CD8-positive, alpha-beta T cell (primary cell): ENCODE measurements at places on chromosomes 3 and 15.

DNA sequence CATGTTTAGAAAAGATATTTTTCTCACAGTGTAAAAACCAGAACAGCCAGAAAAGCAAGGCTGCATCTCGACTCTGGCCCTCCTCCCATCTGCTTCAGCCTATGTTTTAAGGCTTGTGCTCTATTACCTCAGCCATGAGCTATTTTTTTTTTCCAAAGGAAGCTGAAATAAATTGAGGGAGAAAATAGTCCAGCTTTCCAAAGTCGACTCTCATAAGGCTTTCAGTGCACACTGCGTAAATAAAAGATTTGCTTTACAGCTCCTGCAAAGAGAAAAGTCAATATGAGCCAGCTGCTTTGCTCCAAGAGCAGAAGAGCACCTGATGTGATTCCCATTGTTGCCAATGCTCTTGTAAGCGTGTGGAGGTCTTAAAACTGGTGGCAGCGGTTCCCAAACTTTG lies 26.7 kb downstream of the SCG3 start:
- DNase-seq = no peak

GRCh38 chr15:85929786-85930185 lies 135.1 kb upstream of the KLHL25 start:
- no peak for DNase-seq

- no peak for DNase-seq
Measured at GRCh38 chr3:50459785-50460184, 43.6 kb downstream of the CACNA2D2 start.

DNA sequence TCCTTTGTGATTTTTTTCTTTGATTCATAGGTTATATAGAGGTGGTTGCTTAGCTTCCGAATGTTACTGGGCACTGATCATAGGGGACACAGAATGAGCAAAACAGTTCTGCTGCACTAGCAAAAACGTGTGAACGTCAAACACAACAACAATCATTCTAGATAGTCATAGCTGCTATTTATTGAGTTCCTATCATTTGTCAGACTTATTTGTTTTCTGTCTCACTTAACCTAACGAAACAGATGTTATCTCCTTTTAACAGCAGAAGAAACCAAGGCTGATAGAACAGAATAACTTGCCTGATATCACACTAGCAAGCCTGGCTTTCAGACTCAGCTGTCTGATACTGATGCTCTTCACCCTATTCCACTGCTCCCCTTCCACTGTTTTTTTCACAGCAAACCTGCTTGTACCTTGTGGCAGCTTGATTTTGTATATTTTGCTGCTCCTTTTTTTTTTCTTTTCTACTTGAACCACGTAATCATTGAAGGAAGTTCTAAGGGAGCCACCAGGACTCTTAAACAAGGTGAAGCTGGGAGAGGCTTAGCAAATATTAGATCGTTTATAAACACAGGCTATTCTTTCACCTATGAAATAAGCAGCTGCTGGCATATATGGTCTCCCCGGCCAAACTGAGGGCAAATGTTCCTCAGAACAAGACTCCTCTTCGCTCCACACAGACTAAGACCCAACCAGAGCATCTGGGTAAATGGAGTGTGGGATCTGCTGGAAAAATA lies 78.8 kb downstream of the MCF2L2 start:
- DNase-seq = no peak

DNA sequence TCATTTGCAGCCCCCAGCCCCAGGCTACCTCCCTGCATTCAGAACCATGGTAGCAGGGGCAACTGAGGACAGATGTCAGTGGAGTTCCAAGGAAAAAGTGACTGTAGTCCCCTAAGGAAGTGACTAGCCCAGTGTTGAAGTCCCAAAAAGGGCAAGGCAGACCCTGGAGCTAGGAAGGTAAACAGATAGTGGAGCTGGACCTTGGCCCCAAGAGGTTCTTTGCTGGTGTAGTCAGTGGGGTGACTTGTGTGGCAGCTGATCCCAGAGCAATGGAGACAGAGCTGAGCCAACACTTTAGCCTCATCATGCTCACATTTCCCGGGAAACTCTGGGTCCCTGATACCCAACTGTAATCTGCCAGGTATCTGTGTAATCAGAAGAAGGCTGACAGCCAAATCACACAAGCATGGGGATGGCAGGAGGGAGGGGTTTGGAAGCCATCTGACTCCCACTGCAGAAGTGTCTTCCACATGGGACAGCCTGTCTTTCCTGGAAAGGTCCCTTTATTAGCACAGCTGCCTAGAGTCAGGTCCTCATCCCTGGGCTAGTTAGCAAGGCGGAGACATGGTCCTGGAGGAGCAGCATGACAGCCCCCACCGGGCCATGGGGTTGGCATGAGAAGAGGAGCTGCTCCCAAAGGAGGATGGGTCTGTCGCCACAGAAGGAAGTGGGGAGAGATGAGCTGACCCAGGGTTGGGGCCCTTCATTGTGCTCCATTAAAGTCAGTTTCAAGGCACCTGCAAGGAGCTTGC lies 39.8 kb downstream of the PXYLP1 start:
- no peak for DNase-seq

GRCh38 chr3:94967196-94967595 lies 904.3 kb downstream of the NSUN3 start:
- no peak for DNase-seq

DNA sequence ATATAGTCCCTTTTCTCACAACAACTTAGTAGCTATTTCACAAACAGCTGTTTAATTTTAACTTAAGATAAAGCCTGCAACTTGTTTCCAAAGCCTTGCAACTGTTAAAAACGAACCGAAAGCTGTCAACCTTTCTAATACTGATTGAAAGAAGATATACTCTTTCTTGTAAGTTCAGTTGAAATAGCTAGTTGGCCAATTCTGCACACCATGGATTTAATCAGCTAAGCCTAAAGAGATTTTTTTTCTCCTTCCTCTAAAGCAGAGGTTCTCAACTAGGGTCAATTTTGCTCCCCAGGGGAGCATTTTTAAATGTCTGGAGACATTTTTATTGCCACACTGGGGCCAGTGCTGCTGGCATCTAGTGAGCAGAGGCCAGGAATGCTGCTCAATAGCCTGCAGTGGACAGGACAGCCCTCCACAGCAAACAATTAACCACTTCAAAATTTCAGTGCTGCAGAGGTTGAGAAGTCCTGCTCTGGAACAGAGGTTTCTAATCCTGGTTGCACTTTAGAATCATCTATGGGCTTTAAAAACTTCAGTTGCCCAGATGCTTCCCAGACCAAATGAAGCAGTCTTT lies 26.2 kb downstream of the MINDY4B start:
- no peak for DNase-seq

- no peak for DNase-seq
Measured at GRCh38 chr3:8237893-8238292, 263.7 kb upstream of the LMCD1 start.

DNA sequence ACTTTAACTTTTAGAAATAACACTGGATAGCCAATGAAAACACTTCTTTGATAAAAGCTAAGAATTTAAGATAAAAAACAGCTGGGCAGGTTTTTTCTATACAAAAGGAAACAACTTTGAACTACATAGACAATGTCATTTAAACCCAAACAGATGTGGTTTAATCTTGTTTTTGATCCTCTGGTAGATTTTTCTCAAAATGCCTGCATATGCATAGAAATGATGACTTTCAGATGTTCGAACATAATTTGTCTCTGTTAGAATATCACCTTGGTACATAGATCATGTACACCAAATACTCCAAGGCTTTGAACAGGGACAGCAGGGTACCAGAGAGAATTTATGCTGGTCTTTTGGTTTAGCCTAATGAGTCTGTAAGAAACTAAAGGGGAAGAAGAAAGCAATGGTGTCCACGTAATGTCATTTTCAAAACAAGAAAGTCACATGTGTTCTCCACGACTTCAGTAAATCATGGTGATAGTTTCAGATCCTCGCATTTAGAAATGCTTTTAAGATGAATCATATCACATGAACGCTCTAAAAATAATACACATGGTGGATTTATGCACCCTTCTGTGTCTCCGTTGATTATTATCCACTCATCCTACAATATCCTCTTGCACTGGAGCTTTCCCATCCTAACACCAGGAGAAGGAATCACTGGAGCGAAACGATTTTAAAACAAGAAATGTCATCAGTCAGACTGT lies 160.1 kb upstream of the PDZRN3 start:
- no peak for DNase-seq

DNA sequence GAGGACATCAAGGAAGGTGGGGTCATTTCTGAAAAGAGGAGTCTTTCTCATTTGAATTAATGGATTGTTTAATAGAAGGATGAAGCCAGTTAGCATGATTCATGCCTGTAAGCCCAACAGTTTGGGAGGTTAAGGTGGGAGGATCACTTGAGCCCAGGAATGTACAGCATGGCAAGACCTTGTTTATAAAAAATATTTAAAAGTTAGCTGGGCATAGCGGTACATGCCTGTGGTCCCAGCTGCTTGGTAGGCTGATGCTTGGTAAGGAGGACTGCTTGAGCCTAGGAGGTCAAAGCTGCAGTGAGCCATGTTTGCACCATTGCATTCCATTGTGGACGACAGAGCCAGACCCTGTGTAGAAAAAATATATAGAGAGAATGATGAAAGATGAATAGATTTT lies 165.5 kb downstream of the ALCAM start:
- no peak for DNase-seq

GRCh38 chr3:187044206-187044605 lies 95.1 kb downstream of the RPL39L start:
- DNase-seq = no peak

- DNase-seq = no peak
Measured at GRCh38 chr3:86618706-86619105, 372.2 kb downstream of the VGLL3 start.

DNA sequence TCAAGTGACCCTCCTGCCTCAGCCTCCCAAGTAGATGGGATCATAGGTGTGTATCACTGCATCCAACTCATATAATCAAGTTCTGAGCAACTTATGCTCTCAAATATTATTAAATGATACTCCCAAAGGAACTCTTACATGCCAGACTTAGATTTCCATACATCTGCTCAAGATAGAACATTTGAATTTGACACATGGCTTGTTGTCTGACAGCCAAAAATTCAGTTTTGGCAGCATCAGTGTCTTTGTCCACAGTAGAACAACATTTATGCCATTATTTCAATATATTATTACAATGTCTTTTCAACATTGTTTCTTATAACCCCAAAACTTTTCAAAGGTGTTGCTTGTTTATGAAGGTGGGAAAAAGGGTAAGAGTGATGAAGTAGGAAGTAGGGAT lies 116.2 kb downstream of the SUCNR1 start:
- DNase-seq = no peak

DNA sequence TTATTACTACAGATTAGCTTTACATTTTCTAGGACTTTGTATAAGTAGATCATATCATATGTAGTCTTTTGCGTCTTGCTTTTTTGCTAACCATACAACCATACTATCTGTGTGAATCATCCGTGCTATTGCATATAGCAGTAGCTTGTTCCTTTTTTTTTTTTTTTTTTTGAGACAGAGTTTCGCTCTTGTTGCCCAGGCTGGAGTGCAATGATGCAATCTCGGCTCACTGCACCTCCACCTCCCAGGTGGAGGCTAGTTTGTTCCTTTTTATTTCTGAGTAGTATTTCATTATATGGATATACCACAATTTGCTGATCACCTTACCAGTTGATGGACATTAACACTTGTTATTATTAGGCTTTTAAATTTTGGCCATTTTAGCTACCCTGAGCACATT lies 54.5 kb upstream of the TBL1XR1 start:
- no peak for DNase-seq

GRCh38 chr3:12679468-12679867 lies 15.6 kb upstream of the RAF1 start:
- DNase-seq = no peak

DNA sequence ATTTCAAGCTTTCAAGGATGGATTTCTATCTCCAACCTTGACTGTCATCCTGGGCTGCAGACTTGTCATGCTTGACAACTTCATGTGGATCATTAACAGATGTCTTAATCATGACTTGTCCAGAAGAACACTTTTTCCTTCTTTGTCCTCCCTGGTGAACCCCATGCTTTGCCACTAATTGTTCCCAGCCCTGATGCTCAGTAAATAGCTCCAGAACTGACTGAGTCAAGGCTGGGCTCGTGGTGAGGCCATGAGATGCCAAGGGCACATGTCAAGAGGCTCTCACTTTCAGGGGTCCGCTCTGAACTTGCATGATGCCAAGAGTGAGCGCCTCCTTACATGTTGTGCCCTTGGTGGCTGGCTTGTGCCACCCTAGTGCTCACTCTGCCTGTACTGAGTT lies 48.9 kb upstream of the KY start:
- no peak for DNase-seq

GRCh38 chr15:85974348-85974705 lies 105.3 kb upstream of the AGBL1 start:
- no peak for DNase-seq

GRCh38 chr3:141262308-141262705 lies 30.7 kb downstream of the PXYLP1 start:
- no peak for DNase-seq

- no peak for DNase-seq
Measured at GRCh38 chr3:65508750-65509422, 529.8 kb downstream of the MAGI1 start.

GRCh38 chr3:32706348-32707025 lies 21.5 kb downstream of the CNOT10 start:
- no peak for DNase-seq

GRCh38 chr3:38232701-38233100 lies 32.9 kb upstream of the SLC22A13 start:
- no peak for DNase-seq

DNA sequence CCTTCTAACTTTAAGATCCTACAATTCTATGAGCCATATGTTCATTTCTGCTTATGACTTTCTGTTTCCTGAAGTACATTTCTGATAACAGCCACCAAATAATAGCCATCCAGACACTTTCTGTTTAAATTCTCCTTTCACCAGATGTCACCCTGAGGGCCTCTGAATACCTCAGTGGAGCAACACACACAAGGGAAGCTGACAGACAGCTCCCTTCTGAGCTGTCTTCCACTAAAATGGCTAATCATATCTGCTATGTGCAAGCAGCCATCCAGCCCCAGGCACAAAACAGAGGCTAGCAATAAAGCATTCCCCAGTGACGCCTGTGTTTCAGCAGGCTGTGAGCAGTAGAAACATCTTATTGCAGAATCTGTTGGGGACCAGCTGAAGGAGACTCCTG lies 666.6 kb upstream of the UBE2E2 start:
- DNase-seq = no peak

DNA sequence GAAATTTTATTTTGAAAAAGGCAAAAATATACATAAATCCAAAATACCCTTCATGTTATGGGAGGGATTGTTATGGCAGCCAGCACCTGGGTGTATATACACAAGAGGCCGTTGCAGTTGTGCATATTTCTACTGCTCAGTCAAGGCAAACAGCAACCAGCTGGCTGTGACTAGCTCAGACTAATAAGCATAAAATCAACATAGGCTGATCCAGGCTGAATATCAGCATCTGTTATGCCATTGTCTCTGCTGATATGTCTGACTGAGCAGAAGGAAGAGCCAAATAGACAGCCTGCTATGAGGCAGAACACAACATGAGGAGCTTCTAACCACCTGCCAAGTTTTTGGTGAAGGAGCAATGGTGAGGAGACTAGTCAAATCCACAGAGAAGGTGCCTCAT lies 457.5 kb upstream of the ALCAM start:
- DNase-seq = no peak
